ENCODE measurements at places on chromosomes 4 and X.

GRCh38 chrX:77564823-77565222 lies 117.6 kb downstream of the FGF16 start:
- no peaks in the 10 kb centered on the region for H3K36me3 ChIP-seq
- no peak for DNase-seq
- no peak overlapping the region for H3K4me3 ChIP-seq

- no peaks in the 10 kb centered on the region for H3K36me3 ChIP-seq
- no peaks in the 10 kb centered on the region for H3K27me3 ChIP-seq
- DNase-seq = no peak
Measured at GRCh38 chr4:10054571-10055041, 33.3 kb upstream of the SLC2A9 start.

DNA sequence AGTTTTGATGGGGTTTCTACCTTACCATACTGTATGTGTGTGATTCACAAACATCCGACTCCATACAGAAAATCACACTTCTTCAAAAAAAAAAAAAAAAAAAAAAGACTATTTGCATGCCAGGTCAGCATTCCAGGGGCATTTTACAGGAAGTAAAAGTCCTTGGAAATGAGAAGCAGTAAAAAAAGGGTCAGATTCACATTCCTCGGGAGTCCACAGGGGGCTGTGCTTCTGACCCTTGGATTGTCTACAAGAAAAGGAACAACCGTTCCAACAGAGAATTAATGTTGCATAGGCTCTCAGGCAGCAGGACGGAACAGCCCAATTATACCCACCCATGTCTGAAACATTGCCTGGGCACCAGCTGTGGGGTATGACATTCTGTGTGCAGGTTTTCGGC lies 290.3 kb downstream of the LDB2 start:
- no peak for DNase-seq
- no peaks in the 10 kb centered on the region for H3K4me1 ChIP-seq
- H3K36me3 ChIP-seq = no peaks in the 10 kb centered on the region

GRCh38 chr4:148162991-148163390 lies 279.2 kb downstream of the NR3C2 start:
- no peak overlapping the region for H3K27ac ChIP-seq
- no peak for DNase-seq
- H3K4me3 ChIP-seq = no peak overlapping the region
- no peaks in the 10 kb centered on the region for H3K27me3 ChIP-seq
- no peaks in the 10 kb centered on the region for H3K36me3 ChIP-seq
- H3K4me1 ChIP-seq = no peaks in the 10 kb centered on the region

DNA sequence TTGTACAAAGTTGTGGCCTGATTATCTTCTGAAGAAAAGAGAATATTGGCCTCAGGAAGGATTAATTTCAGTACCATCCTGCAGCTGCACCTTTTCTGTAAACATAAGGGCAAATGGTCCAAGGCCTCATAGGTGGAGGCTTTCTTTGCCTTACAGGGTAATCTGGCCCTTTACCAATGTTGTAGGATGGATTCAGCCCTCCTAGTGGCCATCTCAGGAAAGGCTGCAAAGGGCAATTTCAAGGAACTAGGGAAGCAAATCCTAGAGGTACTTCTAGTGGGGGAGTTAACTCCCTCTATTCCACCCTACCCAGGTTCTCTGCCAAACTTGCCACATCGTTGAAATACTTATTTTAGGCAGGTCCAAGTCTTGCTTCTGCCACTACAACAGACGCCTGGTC lies 57.6 kb downstream of the UGT2B11 start:
- no peaks in the 10 kb centered on the region for H3K4me1 ChIP-seq
- no peak overlapping the region for H3K27ac ChIP-seq
- DNase-seq = no peak
- H3K27me3 ChIP-seq = no peaks in the 10 kb centered on the region
- H3K4me3 ChIP-seq = no peak overlapping the region

- H3K36me3 ChIP-seq = no peaks in the 10 kb centered on the region
- no peak for DNase-seq
- no peaks in the 10 kb centered on the region for H3K4me1 ChIP-seq
- no peak overlapping the region for H3K27ac ChIP-seq
- H3K4me3 ChIP-seq = no peak overlapping the region
Measured at GRCh38 chr4:14908635-14909034, 93.6 kb upstream of the CPEB2 start.

GRCh38 chr4:1511441-1512041 lies 105.3 kb upstream of the NKX1-1 start:
- DNase-seq = peak; percentile 73
- H3K27ac ChIP-seq = no peak overlapping the region
- no peaks in the 10 kb centered on the region for H3K36me3 ChIP-seq
- peaks cover 5% of the 10 kb centered on the region for H3K27me3 ChIP-seq
- no peak overlapping the region for H3K4me3 ChIP-seq
- H3K4me1 ChIP-seq = peaks cover 3% of the 10 kb centered on the region

DNA sequence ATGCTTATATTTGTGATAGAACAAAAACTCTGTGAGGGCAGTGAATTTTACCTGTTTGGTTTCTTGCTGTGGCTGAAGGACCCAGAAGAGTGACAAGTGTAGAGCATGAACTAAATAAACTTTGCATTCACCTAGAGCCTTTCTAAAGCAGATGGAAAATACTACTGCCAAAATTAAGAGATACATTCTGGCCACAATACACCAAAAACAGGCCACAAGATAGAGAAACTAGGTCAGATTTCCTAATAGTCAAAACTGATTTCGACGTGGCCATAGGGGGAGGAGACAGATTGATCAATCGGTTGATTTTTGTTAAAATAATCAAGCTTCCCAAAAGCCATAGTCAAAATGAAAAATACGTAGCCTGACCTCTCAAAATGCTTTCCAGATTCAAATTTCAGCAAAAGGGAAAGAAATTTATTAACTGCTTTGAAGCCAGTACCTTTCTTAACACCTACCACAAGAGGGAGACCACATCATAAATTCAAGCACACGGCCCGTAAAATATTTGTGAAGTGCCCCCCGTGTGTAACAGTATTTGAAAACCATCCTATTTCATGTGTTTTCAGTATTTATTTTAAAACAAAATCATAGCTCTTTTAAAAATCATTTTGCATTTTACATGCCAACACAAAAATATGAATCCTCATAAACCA lies 132.4 kb downstream of the CORIN start:
- H3K27ac ChIP-seq = no peak overlapping the region
- H3K4me1 ChIP-seq = no peaks in the 10 kb centered on the region
- H3K36me3 ChIP-seq = no peaks in the 10 kb centered on the region
- no peak for DNase-seq
- H3K27me3 ChIP-seq = no peaks in the 10 kb centered on the region
- H3K4me3 ChIP-seq = no peak overlapping the region

DNA sequence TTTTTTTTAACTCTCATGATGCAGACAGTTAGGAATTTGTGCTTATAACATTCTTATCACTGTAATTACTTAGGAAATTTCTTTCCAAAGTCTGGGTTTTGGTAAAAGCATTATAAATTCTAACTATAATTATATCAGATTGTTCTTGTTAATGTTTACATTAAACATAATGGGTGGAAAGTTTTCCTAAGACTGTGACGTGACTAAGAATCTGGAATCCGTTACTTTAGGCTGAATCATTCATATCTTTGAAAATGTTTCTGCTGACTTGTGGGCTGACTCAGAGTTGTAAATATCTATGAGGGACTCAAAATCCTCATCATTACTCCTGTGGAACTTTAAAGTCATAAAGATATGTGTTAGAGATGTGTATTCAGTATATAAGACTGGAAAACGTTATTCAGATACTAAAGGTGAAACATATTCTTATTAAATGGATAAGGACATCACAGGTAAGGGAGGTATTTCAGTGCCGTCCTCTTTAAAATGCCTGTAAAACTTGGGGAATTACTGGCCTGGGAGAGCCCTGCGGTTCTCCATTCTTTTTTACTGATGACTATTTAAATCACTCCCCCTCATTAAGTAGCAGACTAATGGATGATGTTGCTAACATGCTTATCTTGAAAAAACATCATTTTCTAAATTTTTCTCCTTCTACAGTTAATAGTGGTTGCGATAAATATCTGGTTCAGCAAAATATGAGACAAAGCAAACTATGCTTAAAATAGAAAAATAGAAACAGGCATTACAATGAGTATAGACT lies 159.0 kb downstream of the DCLK2 start:
- no peak overlapping the region for H3K27ac ChIP-seq
- no peaks in the 10 kb centered on the region for H3K36me3 ChIP-seq
- no peak for DNase-seq
- no peak overlapping the region for H3K4me3 ChIP-seq

- H3K36me3 ChIP-seq = no peaks in the 10 kb centered on the region
- no peak overlapping the region for H3K4me3 ChIP-seq
- H3K4me1 ChIP-seq = no peaks in the 10 kb centered on the region
- H3K27ac ChIP-seq = no peak overlapping the region
Measured at GRCh38 chr4:8830056-8830455, 41.6 kb downstream of the HMX1 start.

GRCh38 chrX:20350596-20350995 lies 83.9 kb upstream of the RPS6KA3 start:
- H3K27ac ChIP-seq = no peak overlapping the region
- DNase-seq = no peak
- H3K27me3 ChIP-seq = no peaks in the 10 kb centered on the region
- peaks cover 17% of the 10 kb centered on the region for H3K4me1 ChIP-seq
- H3K4me3 ChIP-seq = no peak overlapping the region
- H3K36me3 ChIP-seq = no peaks in the 10 kb centered on the region

GRCh38 chrX:2767631-2768455 lies 16.0 kb downstream of the XG start:
- DNase-seq = no peak
- no peaks in the 10 kb centered on the region for H3K4me1 ChIP-seq
- H3K27ac ChIP-seq = no peak overlapping the region
- H3K4me3 ChIP-seq = no peak overlapping the region

- peak; percentile 32 for DNase-seq
- H3K4me1 ChIP-seq = peaks cover 11% of the 10 kb centered on the region
Measured at GRCh38 chrX:56232221-56233082, at the start of gene KLF8. Gene KLF8, plus strand, starts transcription at chrX:56232356. Its CDS starts 979 bp downstream, at chrX:56233335.

- H3K4me1 ChIP-seq = no peaks in the 10 kb centered on the region
- no peak overlapping the region for H3K27ac ChIP-seq
- no peak for DNase-seq
- no peaks in the 10 kb centered on the region for H3K36me3 ChIP-seq
Measured at GRCh38 chr4:44668526-44668925, 9.7 kb upstream of the GUF1 start.

GRCh38 chrX:10133980-10134676 lies 22.6 kb upstream of the CLCN4 start:
- DNase-seq = no peak
- H3K27ac ChIP-seq = no peak overlapping the region

DNA sequence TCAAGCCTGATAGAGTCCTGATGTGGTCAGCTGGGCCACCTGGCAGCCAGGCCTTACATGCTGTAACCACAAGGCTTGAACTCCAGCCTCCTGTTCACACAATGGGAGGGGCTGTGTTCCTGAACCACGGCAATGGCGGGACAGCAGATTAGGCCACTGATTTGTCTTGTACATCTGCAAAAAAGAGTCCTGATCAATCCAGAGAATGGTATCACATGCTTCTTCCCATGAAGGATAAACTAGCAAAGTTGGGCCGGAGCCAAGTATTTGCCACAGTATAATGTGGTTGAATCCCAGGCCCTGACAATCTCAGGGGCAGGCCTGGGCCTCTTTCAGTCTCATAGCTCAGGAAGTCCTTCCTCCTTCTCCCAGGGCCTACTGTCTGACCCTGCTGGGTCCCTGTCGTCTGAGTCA lies 2182.5 kb upstream of the AGA start:
- no peak overlapping the region for H3K27ac ChIP-seq
- no peaks in the 10 kb centered on the region for H3K4me1 ChIP-seq
- H3K4me3 ChIP-seq = no peak overlapping the region
- H3K27me3 ChIP-seq = no peaks in the 10 kb centered on the region
- H3K36me3 ChIP-seq = no peaks in the 10 kb centered on the region
- DNase-seq = no peak

DNA sequence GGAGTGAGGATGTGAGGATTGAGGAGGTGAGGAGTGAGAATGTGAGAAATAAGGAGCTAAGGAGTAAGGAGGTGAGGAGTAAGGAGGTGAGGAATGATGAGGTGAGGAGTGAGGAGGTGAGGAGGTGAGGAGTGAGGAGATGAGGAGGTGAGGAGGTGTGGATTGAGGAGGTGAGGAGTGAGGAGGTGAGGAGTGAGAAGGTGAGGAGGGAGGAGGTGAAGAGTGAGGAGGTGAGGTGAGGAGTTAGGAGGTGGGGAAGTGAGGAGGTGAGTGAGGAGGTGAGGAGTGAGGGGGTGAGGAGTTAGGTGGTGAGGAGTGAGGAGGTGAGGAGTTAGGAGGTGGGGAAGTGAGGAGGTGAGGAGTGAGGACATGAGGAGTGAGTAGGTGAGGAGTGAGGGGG lies 74.8 kb upstream of the MXD4 start:
- no peaks in the 10 kb centered on the region for H3K36me3 ChIP-seq
- no peak overlapping the region for H3K4me3 ChIP-seq
- no peak overlapping the region for H3K27ac ChIP-seq
- H3K4me1 ChIP-seq = no peaks in the 10 kb centered on the region
- no peak for DNase-seq
- H3K27me3 ChIP-seq = no peaks in the 10 kb centered on the region

All from CD4-positive, alpha-beta memory T cell (primary cell).